ENCODE measurements at places on chromosomes 3 and 15.

- no peaks in the 10 kb centered on the region for H3K27me3 ChIP-seq
- peak overlapping the region; percentile 78 for H3K27ac ChIP-seq
- peak overlapping the region; percentile 84 for H3K4me3 ChIP-seq
- peaks cover 81% of the 10 kb centered on the region for H3K4me1 ChIP-seq
- DNase-seq, result no peak
Measured at GRCh38 chr3:141489203-141489602, 2.4 kb downstream of the RASA2 start.

- H3K36me3 ChIP-seq, result no peaks in the 10 kb centered on the region
- H3K27ac ChIP-seq, result no peak overlapping the region
- no peaks in the 10 kb centered on the region for H3K4me1 ChIP-seq
Measured at GRCh38 chr3:189908646-189909045, 212.1 kb downstream of the P3H2 start.

- DNase-seq, result no peak
- no peaks in the 10 kb centered on the region for H3K36me3 ChIP-seq
- peaks cover 18% of the 10 kb centered on the region for H3K27me3 ChIP-seq
- H3K4me3 ChIP-seq, result no peak overlapping the region
- H3K27ac ChIP-seq, result no peak overlapping the region
- H3K4me1 ChIP-seq, result no peaks in the 10 kb centered on the region
Measured at GRCh38 chr3:113274425-113275257, 63.3 kb downstream of the BOC start.

GRCh38 chr15:68126396-68126795 lies 72.3 kb downstream of the PIAS1 start:
- no peak overlapping the region for H3K27ac ChIP-seq
- peaks cover 38% of the 10 kb centered on the region for H3K4me1 ChIP-seq
- no peak for DNase-seq
- no peaks in the 10 kb centered on the region for H3K27me3 ChIP-seq
- peaks cover 19% of the 10 kb centered on the region for H3K36me3 ChIP-seq
- H3K4me3 ChIP-seq, result no peak overlapping the region

DNA sequence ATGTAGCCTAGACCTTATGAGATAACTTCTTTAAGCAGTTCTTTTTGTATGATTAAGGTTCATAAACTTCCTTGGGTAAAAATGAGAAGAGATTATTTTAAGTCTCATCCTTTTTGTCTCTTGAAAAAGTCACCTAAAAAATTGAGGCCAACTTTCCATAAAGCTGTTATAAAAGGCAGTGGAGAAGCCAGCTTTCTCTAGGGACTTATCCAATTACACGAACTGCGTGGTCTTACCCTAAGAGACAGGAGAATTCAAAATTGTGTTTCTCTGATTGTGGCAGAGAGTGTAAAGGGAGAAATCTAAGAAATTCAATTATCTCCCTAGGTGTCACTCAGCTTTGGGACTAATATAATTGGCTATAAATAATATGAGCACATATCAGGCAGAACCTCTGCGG lies 262.0 kb downstream of the SHOX2 start:
- H3K4me3 ChIP-seq, result no peak overlapping the region
- H3K27ac ChIP-seq, result no peak overlapping the region
- no peak for DNase-seq
- H3K36me3 ChIP-seq, result no peaks in the 10 kb centered on the region
- no peaks in the 10 kb centered on the region for H3K4me1 ChIP-seq

- H3K27me3 ChIP-seq, result no peaks in the 10 kb centered on the region
- no peak overlapping the region for H3K27ac ChIP-seq
Measured at GRCh38 chr3:154835639-154836038, 244.5 kb upstream of the MME start.
